ENCODE measurements at places on chromosomes 7 and 10.

DNA sequence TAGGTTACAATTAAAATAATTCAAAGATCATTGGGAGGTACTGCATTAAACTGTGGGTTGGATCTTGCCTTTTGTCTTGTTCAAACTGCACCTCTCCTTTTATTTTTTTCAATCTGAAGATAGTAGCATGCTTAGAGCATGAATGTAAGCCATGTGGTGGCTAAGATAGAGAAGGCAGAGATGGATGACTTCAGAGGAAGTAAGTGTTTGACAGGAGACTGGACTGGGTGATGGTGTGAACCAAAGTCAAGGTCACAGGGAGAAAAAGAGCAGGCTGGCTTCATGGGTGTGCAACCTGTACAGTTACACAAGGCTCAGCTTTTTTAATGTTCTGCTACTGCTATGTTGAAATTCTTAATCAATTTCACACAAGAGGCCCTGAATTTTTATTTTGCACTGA, 85.6 kb downstream of the ZEB1 start:
- DNase-seq = no peak

GRCh38 chr7:35701287-35701900, 6.5 kb upstream of the HERPUD2 start:
- DNase-seq = no peak

DNA sequence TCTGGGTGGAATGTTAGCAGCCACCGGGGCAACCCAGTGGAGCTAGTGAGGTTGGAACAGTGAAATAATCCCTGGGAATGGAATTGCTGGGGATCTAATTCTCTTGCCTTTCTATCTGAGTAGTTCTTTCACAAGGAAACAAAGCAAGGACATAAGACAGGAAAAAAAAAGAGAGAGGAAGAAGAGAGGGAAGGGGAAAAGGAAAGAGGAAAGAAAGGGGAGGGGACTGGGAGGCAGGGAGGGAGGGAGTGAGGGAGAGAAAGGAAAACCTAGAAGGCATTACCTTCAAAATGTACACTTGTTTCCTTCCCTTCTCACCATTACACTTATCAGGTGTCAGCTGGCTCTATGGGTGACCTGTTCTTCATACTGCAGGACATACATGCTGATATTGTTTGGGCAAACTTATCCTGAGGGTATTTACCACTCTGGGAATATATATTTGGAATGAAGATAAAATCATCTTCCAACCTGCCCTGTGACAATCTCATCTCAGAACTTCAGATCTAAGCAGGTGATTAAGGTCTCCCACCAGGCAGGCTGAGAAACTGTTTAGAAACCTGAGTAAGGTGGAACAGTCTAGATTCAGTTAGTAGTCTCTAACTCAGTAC, 50.0 kb upstream of the KCNIP2 start:
- no peak for DNase-seq

DNA sequence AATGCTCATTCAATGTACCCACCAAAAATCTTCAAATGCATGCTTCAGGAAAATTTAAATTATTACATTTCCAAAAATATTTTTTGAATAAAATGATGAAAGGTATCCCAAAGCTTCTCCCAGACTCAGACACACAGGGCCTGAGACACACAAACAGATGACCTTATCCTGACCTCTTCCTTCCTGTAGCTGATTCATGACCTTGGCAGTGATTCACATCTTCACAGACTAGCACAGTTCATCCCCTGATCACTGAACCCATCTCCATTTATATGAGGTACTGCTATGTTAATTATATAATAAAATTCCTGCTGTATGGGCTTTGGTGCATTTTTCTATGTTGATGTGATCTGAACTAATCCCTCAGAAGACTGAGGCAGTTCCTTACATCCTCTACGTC, 265.0 kb upstream of the GLI3 start:
- no peak for DNase-seq
